ENCODE measurements at places on chromosomes 6 and 20.

GRCh38 chr20:824490-824889, 9.0 kb upstream of the FAM110A start:
- no peak for DNase-seq

- no peak for DNase-seq
Measured at GRCh38 chr20:10060226-10060625, 25.4 kb downstream of the ANKEF1 start.

GRCh38 chr20:8020314-8021079, 936 bp upstream of the TMX4 start:
- no peak for DNase-seq

- peak; percentile 41 for DNase-seq
Measured at GRCh38 chr6:15400572-15401004, 154.7 kb downstream of the JARID2 start.

DNA sequence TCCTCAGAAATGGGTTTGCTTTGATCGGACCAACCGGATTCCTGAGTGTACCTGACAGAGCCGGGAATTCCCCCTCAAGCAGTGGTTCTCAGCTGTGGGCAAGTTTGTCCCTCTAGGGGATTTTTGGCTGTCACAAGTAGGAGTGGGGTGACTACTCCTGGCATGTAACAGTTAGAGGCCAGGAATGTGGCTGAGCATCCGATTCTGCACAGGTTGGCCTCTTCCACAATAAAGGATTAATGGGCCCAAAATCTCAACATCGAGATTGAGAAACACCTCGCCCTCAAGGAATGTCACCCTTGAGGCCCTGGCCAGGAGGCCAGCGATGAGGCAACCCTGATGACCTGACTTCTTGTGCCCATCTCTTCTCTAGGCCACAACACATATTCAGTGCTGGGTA, 7.9 kb downstream of the AGPAT4 start:
- no peak for DNase-seq

- DNase-seq, result no peak
Measured at GRCh38 chr6:166636191-166636933, 9.3 kb upstream of the RPS6KA2 start.

GRCh38 chr6:48068278-48069251, 42.4 kb downstream of the PTCHD4 start:
- DNase-seq, result peak; percentile 19

DNA sequence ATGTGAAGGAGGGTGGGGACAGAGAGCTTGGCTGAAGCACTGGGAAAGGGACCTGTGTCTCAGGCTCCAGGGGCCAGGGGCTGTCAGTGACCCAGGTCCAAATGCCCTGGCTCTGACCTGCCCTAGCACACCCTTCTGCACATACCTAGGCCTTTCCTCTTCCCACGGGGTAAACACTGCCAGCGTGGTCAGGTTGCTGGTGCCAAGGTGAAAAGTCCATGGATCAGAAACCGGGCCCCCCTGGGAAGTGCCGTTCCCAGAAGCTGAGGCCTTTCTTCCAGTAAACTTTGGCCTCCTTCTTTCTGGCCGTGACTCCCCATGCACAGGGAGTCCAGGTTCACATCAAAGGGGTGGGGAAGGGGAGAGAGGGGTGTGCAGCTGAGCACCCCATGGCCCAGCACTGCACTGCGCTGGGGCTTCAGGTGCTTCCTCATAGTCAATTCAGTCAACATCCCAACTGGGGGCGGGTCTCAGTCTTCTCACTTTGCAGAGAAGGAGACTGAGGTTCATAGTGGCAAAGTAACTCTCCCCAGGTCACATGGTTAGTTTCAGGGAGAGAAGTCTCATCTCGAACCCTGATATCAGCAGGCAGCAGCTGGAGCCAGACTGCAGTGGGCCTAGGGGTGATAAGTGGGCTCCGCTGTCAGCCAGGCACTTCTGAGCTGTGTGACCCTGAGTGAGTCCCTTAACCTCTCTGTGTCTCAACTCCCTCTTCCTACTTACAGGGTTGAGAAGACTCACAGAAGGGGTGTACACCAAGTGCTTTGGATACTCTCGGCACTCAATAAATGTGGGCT, 17.0 kb downstream of the PCK1 start:
- no peak for DNase-seq

DNA sequence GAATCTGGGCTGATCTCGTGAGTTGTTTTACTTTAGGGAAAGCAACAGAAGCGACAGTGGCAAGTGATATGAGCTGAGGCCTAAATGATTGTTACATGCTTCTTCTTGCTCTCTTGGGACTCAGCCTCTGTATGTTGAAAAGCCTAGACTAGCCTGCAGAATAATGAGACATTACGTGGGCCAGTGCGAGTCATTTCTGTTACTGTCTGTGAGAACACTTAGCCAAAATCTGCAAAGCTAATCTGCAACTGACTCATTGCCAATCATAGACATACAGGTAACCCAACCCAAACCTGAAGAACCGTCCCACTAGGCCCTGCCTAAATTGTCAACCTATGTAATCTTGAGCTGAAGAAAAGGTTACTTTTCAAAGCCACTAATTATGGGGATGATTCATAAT, 77.4 kb upstream of the F13A1 start:
- no peak for DNase-seq

DNA sequence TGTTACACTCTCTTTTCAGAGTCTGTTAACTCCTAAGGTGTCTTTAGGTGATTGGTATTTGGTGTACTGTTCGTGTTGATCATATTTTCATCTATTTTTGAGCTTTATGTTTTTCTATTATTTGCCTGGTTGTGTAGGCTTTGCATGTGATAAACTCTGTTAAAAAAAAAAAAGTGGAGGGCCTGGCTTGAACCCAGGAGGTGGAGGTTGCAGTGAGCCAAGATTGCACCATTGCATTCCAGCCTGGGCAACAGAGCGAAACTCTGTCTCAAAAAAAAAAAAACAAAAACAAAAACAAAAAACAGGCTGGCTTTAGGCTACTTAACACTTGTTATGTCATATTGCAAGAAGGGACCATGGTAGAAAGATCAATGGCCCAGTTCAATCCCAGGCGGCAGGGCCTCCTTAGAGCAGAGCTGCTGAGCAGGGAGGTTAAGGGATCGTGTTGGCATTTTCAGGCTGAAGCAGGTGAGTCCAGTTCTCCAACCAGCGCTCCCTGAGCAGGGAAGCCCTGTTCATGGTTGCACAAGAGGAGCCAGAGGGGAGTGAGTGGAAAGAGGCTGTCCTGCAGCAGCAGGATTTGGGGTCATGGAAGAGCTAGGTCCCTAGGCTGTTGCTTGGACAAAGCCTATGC, 8.5 kb downstream of the PYGB start:
- DNase-seq, result no peak

GRCh38 chr6:16635810-16636602, 125.3 kb downstream of the ATXN1 start:
- no peak for DNase-seq

- DNase-seq, result no peak
Measured at GRCh38 chr6:17910189-17910588, 77.2 kb downstream of the KIF13A start.

- DNase-seq, result no peak
Measured at GRCh38 chr20:62195075-62195405, 12.2 kb downstream of the MTG2 start.

DNA sequence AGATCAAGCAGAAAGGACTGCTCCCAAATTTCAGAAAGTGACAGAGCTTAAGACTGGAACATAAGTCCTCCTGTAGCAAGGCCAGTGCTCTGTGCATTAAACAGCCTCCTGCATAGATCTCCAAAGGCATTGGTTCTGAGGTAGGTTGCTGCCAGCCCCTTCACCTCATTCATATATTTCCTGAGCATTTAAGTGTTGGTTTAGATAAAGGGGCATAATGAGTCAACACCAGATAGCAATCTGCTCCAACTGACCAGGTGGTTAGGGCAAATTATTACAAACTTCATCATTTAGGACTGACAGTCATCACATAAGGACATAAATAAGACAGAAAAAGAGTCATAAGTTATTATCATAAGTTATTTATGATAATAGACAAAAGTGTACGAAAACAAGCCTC, 10.7 kb downstream of the PTPRK start:
- no peak for DNase-seq

GRCh38 chr6:166251211-166251610, 57.0 kb downstream of the PRR18 start:
- DNase-seq, result no peak

GRCh38 chr20:21246161-21246560, 57.0 kb upstream of the XRN2 start:
- no peak for DNase-seq

DNA sequence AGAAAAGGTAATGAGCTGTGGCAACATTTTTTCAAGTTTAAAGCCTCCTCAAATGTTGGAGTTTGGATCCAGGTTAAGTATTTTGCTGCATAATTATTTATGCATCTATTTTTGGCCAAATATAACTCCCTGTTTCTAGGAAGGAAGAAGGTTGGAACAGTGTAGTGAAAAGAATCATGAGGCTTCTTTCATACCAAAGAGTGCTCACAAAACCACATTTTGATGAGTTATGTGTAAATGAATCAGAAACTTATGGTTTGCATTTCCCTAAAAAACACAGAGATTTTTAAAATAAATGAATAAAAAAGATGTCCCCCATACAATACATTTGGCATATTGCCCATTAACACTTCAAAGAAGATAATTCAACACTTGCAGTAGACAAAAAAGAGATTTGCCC, 246.9 kb upstream of the PRDM1 start:
- no peak for DNase-seq

DNA sequence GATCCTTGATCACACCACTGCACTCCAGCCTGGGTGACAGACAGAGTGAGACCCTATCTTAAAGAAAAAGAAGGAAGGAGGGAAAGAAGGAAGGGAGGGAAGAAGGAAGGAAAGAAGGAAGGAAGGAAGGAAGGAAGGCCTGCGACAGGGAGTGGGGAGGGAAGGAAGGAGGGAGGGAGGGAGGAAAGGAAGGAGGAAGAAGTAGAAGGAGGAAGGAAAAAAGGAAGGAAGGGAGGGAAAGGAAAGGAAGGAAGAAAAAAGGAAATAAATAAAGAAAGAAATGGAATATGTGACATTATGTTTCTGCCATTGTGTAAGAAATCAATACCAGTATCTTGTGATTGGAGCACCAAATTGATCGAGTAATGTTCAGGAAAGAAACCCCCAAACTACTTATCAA, 16.2 kb downstream of the PHACTR2 start:
- DNase-seq, result no peak

DNA sequence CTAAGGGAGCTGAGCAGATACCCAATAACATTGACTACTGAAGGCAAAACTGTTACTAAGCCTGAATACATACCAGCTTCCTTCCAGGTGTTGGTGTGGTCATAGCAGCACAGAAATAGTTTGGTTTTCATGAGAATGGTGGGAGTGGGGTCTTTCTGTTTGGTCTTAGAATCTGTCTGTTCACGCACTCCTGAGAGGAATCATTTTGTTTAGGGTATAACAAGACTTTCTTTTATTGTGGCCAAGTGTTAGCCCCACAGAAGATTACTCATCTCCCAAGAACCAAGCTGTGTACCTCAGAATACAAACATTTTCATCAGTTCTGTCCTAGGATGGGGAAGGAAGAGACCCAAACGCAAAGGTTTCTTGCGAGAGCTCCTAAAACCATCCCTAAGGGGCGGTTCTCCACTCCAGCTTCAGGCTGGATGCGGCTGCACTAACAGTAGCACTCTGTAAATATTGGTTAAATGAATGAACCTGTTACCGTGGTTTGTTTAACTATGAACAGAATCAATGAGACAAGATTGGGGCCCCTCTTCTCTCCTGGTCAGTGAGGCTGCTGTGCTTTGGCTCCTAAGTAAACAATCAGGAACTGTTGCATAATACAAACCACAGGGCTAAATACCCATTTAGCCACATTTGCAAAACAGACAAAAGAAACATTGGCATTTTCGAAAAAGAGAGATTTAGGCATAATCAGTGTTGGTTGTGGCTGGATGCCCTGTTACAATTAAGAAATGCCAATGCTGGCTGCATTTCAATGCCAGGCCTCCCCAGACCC, 44.9 kb downstream of the SNAP25 start:
- peak; percentile 8 for DNase-seq

GRCh38 chr6:168028181-168028580, 30.7 kb downstream of the KIF25 start:
- no peak for DNase-seq

DNA sequence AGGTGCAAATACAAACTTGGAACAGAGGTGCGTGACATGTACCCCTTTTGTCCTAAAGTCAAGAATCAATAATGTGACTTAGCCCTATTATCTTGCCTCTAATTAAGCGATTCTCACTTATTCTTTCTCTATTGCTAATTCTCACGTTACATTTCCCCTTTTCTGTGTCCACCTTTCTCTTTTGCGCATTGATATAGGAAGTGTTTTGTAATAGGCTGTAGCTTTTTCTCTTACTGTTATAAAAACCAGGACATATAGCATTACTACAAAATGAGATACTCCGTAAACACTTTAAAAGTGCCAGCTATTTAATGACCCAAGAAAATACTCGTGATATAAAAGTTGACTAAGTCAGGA, 669 bp upstream of the TMEM30A start:
- DNase-seq, result no peak

DNA sequence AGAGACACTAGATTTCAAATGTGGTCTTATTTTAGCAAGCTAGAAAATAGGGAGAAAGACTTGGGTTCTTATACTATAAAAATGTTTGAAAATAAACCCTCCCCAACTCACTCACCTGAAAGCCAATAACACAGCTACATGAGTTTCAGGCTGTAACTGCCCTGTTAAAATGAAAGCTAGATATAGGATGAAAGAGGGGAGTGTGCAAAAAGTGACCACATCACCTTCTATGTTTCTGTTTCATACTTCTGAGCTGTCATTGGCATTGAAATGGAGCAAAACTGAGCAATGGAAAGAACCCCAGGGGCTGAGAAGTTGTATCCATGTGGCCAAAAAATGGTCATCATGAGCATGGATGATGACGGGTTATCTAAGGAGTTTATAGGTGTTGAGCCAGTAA, 148.1 kb upstream of the TENT5A start:
- DNase-seq, result no peak

GRCh38 chr20:33841436-33841799, 30.3 kb downstream of the CHMP4B start:
- no peak for DNase-seq

- peak; percentile 5 for DNase-seq
Measured at GRCh38 chr20:37095108-37095598, 644 bp downstream of the RBL1 start.

- no peak for DNase-seq
Measured at GRCh38 chr20:4985658-4986057, 15.7 kb downstream of the SLC23A2 start.

- DNase-seq, result no peak
Measured at GRCh38 chr20:57774951-57775350, 65.1 kb upstream of the PMEPA1 start.

DNA sequence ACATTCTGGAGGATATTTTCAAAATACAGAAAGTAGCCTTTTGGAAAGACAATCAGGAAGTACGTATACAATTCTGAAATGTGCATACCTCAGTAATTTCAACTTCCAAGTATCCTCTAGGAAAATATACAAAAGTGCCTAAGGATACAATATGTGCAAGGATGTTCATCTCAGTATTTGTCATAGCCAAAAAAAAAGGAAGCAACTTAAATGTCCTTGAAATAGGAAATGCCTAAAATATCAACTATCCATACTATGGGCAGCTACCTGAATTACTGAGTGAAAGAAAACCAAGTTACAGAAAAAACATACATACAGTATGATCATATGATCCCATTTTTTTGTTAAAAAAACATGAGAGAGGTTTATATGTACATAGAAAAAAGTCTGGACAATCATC, 1.5 kb downstream of the PPIL1 start:
- DNase-seq, result no peak

All from hepatocyte (in vitro differentiated cells).